G401 (cell line): ENCODE measurements at places on chromosomes 3 and 15. TPM values are rescaled to one million over a fixed set of nuclear protein-coding genes. Genes with fewer than 3 reads are reported as not detected.

SMCO1 gene
- not detected in 2 replicates for total RNA-seq

SENP2 gene
- 8.5 and 25.4 TPM in 2 replicates for total RNA-seq

- no peak for DNase-seq
These were observed 57.6 kb upstream of the CSPG5 start for GRCh38 chr3:47636225-47636624.

DNA sequence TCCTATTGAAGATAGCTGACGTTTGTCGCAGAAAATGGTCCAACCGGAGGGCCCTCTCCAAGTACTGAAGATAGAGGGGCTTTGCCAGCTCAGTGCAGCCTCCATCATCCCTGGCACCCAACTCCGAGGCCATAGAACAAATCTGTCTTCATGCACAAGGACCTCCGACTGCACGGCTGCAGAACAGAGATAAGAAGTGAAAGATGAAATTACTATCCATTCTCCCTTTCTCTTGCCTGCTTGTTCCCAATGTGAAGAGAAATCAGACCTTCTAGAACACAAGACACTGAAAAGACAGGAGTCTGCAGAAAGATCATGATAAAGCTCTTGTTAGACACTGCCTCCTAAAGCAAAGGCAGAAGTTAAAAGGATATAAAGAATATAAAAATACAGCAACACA, 19.9 kb downstream of the INO80 start:
- no peak for DNase-seq

DNA sequence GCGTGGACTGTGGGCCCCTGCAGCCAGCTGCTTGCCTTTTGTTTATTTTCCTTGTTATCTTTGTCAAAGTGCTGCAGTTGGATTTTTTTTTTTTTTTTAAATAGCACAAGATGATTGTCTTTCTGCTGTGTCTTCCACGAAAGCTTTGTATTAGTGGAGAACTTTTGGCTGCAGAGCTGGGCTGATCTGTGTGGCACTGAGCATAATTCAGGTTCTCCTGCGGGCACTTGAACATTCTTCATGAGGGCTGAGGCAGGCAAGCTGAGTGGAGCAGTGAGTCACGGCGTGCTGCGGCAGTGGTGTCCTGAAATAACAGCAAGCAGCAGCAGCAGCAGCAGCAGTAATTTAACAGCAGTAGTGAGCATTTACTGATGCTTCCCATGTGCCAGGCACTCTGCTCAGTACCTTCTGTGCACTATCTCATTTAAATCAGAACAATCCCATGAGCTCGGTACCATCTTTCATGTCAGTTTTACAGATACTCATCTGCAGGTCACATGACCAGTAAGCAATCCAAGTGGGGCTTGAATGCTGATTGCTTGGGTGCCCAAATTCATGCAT, 45.8 kb downstream of the MITF start:
- no peak for DNase-seq

DNA sequence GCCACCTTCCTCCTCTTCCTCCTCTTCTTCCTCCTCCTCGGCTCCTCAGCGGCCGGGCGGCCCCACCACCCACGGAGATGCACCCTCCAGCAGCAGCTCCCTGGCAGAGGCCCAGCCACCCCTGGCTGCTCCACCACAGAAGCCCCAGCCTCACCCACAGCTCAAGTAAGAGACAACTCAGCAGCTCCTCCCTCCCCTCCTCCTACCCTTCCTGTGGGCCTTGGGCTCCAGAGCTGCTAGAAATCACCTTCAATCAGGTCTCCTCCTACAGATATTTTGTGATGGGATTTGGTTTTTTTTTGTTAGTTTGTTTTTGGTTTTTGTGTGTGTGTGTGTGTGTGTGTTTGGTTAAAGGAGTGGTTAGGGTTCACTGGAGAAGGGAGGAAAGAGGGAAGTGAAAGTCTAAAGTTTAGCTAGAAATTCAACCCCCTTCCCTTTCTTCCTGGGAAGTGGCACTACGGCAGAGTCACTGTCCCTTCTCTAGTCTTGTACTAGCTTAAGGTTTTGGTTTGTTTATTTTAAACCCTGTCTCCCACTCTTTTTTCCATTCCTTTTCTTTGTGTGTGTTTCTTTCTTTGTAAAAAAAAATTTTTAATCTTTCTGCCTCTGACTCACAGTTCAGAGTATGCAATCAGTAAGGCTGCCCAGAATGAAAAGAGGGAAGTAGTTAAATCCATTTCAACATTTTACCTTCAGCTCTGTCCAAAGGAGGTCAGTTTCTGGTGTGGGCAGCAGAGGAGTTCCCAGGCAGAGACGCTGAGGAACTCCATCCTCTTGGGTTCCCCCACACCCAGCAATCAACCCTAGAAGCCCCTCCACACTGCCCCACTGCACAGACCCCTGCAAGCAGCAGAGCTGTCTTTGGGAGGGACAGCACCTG, 29.0 kb upstream of the TIMP4 start:
- no peak for DNase-seq

GRCh38 chr3:55620351-55621025, 133.4 kb upstream of the WNT5A start:
- no peak for DNase-seq

GRCh38 chr3:48656061-48656840, 6.4 kb downstream of the CELSR3 start:
- peak; percentile 46 for DNase-seq

GRCh38 chr3:157233923-157234322, 74.0 kb upstream of the CCNL1 start:
- DNase-seq: no peak

GRCh38 chr3:59862686-59863085, 812.9 kb upstream of the CFAP20DC start:
- DNase-seq: no peak

- no peak for DNase-seq
These were observed 319.3 kb upstream of the NECTIN3 start for GRCh38 chr3:110752307-110752706.

DNA sequence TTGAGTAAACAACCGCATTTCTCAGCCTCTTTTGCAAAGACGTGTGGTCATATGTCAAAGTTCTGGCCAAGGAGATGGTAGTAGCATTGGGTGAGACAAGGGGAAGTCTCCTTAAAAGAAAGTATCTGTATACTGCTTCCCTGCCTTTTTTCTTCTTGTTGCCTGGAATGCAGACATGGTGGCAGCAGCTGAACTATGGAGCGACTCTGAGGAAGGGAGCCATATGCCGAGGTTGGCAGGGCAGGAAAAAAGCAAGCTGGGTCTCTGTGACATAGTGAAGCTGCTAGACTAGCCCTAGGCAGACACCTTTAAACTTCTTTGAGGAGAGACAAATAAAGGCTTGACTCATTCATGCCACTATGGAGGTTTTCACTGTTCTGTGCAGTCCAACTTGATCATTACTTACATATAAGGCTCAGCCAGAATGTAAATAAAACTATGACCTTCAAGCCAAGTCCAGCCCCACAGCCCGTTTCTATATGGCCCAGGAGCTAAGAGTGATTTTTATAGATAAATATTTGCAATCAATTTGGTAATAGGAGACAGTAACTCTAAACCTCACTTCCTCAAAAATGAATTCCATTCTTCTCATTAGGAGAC, 30.6 kb upstream of the PRICKLE2 start:
- DNase-seq: no peak

DNA sequence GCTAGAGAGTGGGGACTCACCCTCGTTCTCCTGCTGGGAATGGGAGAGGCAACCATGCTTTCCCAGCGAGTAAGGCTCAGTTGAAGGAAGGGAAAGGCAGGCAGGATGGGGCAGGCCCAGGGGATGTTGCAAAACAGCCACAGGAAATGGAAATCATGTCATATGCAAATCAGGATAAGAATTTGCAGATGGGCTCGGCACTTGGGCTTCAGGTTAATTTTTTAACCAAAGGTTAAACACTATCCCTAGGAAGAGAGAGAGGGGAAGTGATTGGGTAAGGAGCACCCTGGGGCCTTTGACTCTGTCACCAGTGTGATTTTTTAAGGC, 14.6 kb upstream of the PLA2G4E start:
- no peak for DNase-seq

DNA sequence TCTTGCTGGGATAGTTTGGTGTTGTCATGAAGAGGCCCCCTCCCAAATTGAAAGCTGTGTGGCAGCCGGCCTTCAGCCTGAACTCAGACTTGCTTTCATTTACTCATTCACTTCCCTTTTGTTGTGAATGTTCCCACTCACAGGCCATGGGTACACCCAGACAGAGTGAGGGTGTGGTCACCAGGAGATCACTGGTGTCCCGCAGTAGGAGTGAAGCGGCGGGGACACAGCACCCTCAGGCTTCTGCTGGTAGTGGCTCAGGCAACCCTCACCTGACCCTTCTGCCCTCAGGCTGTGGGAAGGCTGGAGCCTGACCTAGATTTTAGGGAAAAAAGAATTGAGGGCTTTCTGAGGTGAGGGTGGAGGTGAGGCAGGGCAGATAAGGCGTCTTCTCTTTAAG, 244.4 kb downstream of the SOX2 start:
- DNase-seq: no peak
